ENCODE measurements at places on chromosomes 3 and 15.

GRCh38 chr15:57589281-57589680 lies 2.4 kb upstream of the MYZAP start:
- DNase-seq: no peak

DNA sequence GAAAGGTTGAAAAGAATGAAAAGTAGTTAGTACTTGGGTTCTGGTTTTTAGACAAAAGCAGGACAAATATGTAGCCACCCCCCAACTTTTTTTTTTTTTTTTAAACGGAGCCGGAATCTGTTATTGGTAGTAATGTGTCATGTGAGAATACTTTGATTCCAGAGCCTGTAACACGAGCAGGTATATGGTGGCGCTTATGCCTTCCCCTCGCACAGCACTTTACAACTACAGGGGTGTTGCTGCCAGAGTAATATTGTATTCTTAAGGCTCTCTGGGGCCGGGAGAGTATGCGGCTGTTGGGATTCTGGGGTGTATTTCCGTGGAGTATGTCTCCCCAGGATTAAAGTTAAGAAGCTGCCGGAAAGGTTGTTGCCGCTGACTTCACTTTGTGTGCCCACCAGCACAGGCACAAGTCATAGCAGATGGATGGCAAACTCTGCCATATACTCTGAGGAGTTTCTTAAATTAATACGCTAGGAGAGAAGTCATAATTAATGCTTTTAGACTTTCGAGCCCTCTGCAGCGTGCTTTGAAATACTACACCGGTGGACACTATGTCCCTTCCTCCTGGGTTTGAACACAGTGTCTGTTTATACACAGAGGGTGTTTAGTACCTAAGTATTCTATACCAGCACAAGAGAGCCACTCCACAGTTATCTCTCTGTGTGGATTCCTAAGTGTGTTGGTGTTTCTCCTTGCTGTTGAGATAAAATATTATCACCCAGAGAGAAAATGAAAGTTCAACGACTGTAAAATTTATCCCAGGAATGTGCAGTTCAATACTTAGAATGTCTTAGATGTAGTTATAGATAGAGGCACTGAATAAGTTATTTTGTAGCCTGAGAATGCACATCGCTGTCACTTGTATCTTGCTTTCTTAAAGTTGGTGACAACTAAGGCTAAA lies 1.4 kb downstream of the MBNL1 start:
- peak; percentile 66 for DNase-seq

DNA sequence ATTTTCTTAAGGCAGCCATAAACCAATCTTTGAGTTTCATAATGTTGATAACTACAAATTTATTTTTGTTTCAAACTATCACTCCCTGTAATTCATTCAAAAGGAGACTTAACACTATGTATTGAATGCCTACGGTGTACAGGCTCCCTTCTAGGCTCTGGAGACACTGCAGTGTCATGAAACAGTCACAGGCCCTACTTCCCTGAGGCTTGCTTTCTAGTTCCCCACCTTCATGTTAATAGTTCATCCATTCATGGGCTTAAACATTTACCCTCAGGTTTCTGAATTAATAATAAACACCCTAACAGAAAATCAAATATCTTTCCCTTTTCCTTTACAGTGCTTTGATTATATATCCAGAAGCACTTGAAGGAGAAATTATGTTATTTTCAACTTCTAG lies 168.7 kb downstream of the CHL1 start:
- no peak for DNase-seq

DNA sequence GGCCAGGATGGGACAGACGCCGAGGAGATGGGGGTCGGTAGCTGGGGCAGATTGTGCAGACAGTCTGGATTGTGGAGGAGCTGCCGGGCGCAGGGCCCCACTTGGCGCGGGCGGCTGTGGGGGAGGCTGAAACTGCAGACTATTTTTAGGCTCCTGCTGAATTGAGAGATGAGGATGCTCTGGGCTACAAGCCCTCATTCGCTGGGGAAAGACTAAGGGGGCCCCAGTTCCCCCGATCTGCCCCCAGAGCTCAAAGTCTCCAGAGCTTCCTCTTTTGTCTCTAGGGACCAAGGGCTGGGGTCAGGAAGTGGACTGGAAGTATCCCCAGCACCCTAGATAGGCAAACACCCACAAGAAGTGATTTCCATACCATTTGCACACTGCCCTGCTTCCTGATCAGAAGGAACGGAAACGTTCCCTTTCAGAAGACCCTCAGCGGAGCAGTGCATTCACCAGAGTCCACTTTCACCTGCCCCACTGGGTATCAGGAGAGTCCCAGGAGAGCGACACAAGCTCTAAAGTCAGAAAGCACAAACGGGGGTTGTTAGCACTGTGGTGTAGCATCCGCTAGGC lies 29.7 kb downstream of the SEMA7A start:
- DNase-seq: no peak

- peak; percentile 68 for DNase-seq
Observed at GRCh38 chr3:48478626-48479555, 25.1 kb downstream of the SHISA5 start.

DNA sequence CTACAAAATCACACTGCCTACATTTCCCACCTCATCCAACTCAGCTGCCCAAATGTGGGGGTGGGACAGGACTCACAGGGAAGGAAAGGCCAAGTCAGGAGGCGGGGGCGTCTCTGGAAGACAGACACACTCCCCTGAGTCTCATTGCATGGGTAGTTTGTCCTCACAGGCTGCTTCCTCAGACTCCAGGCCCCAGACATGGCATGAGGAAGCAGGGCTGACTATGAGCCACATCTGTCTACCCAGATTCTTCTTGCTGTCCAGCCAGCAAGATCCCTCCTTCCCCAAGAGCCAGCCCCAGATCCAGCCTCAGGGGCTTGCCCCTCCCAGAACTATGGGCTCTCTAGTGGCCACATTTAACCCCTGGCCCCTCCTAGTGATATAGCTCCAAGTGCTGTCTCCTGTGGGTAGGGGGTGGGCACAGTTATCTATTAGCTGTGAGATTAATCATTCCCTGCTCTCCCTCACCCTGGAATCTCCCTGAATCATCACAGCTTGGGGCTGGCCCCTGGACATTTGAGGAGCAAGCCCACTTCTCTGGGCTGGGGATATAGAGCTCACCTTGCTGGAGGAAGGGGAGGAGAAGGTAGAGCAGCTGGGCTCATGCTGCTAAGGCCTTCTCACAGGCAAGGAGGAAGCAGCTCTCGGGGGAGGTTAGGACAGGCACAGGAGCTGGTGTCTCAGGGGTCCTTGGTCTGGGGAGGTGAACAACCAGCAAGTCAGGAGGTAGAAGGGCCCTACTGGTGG lies 2.1 kb upstream of the CCDC33 start:
- no peak for DNase-seq

GRCh38 chr3:57892423-57892822 lies 115.8 kb upstream of the FLNB start:
- DNase-seq: no peak

DNA sequence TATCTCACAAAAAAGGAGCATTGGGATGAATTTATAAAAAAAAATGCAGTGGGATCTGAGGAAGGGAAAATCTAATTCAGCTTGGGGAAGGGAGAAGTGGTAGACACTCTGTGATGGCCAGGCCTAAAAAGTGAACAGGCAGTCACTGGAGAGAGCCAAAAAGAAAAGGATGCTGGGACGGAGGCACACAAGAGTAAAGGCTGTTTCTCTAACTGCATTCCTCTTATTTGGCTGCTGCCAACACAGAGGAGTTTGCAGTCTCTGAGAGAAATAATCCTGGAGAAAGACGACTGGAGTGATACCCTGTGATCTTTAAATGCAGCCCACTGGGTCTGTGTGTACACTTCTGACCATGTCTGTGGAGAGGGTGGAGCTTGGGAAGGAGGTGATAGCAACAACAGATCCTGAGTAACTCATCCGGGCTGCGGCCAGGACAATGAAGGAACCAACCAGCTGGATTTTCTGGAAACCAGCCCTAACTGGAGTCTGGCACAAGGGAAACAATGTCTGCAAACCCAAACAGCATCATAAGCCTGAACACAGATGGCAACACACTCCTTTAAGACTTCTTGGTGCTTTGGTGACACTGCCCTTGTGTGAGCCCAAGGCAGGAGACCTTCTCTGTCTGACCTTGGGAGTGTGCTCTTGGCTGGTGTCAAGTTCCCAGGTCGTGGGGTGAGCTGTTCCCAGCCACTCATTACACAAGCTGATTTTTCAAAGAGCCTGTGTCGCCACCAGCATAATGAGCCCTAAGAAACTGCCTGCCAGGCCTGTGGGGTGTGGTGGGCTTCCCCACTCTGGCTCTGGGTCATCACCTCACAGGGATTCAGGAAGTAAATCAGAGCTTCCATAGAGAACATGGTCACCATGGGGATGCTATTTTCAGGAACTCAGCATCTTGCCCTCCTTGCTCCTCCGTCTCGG lies 8.0 kb downstream of the FYCO1 start:
- no peak for DNase-seq

GRCh38 chr3:69433969-69434325 lies 48.1 kb upstream of the FRMD4B start:
- DNase-seq: no peak

DNA sequence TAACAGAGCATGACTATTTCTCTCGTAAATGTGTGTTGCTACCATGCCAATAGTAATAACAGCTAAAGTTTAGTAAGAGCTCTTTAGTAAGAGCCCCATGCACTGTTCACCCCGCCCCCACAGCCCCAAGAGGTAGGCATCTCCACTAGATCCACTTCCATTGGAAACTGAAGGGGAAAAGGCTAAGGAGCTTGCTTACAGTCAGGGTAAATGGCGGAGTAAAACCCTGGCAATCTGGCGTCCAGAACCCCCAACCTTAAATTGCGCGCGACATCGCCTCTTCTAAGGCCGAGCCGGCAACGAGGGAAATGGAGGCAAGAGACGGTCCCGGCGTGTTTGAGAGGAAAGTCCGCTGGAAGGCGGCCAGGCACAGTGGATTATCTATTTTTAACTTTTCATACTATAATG lies 654 bp upstream of the C3orf38 start:
- no peak for DNase-seq

DNA sequence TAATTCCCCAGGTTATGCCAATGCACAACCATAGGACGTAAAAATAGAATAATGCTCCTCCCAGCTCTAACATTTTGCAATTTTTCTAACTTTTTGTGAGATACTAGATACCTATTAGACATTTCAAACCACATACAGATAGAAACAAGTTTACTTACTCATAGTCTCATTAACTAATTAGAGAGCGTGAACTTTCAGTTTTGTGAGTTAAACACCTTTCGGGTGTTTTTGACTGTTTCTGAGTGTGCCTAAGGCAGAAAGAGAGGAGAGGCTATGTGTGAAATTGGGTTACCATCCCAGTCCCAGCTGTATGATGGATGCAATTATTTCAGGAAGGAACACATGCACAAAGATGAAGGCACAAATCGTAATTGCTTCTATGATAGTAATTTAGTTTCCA lies 300.4 kb upstream of the POU1F1 start:
- DNase-seq: no peak

DNA sequence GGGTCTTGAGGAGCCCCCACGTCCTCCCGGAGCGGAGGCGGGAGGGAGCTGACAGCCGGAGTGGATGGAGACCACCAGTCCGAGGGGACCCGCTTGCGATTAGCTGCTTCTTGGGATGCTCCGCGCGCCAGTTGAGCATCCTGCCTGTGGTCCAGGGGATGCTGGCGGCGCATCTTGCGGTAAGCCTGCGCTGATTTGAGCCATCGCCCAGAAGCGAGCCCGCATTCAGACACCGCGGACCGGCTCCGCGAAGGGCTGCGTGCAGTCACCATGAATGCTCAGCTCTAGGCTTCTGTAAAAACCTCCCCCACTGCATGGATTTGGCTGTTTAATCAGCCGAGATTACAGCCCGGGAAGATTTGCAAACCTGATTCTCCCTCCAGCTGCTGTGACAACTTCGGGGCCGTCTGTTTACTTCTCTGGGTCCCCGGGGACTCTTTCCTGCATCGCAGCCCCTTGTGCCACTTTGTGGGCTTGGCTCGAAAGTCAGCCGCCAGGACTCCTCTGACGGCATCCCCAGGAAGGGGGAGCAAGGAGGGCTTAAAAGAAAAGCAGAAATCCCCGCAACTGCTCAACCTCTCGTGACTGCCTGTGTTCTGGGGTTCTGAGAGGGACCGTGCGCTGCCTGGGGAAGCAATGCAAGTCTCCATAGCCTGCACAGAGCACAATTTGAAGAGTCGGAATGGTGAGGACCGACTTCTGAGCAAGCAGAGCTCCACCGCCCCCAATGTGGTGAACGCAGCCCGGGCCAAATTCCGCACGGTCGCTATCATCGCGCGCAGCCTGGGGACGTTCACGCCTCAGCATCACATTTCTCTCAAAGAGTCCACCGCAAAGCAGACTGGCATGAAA lies 171.1 kb downstream of the KCNAB1 start:
- DNase-seq: no peak

GRCh38 chr3:138361561-138361971 lies 13.2 kb downstream of the MRAS start:
- DNase-seq: no peak

- no peak for DNase-seq
Observed at GRCh38 chr15:59401824-59402569, 29.3 kb upstream of the MYO1E start.

DNA sequence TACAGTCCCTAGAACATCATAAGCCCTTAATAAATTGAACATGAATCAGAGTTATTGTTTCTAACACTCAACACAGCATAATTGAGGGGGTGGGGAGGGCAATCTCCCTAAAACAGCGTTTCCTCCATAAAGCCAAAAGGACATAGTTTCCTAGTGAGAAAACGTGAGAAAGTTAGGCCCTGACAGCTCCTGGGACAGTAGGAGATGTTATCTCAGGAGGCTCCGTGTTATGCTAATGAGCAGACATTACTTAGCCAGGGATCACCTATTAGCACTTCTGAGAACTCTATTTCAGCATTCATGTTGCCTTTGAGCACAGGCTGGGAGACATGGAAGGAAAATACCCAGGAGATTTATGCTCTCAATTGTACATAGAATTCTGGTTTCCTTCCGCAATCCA lies 229.1 kb upstream of the ADAMTS9 start:
- DNase-seq: no peak

DNA sequence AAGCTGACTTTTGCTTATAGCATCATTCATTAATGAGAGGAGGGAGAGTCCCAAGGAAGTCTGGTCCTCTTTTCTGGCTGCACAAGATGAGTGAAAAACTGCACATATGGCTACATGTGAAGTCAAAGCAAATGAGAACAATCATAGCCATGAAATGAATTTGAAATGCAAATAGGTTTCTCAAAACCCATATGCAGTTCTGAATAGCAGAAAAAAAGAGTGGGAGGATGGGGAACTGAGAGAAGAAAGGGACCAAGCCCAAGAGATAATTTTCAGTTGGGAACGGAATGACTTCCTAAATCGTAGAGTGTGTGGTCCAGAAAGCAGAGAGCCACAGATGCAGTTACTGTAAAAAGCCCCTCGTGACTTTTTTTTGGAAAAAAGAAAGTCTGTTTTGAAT lies 66.3 kb downstream of the GTPBP8 start:
- no peak for DNase-seq

GRCh38 chr3:35931867-35932266 lies 292.5 kb downstream of the ARPP21 start:
- DNase-seq: no peak

- no peak for DNase-seq
Observed at GRCh38 chr3:32483772-32484171, 18.9 kb downstream of the CMTM6 start.

- DNase-seq: no peak
Observed at GRCh38 chr3:130316169-130316568, 29.3 kb upstream of the COL6A5 start.

All from CD4-positive, alpha-beta T cell treated with Interleukin-6 at 100 ng/mL for 8 hours (primary cell).